ENCODE measurements at places on chromosomes 2 and 18. TPM values are rescaled to one million over a fixed set of nuclear protein-coding genes. Genes with fewer than 3 reads are reported as not detected.

DNA sequence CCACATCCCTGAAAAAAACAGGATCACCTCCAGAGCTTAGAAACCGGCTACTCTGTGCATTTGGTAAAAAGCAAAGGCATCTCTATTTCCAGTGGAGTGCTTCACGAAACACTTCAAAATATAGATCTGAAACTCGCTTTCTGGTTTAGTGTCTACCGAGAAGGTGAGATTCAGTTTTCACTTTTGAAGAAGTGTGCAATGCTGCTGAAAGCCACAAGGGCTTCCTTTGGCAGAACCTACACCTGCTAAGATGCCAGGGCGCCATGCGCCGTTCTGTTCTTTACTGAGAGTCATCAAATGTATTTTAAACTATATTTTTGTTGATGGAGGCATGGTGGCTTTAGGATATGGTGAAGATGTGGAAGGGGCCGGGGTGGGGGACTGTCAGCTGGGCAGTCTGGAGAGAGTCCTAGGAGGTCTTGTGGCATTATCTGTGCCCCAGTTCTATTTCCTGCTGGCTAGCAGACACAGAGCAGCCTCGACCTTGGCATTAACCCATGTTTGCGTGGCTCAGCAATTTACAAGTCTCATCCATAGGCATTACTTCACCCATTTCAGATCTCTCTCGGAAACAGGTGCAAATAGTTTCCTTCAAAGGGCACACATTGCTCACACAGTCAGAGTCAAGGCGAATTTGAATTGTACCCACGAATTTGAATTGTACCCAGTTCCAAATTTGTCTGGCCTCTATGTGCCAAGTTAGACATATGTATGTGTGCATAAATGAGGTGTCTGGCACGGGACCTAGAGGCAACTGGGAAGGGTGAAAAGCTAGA lies 46.7 kb upstream of the KCNF1 start:
- peak; percentile 41 for DNase-seq

- no peak for DNase-seq
Observed at GRCh38 chr2:226845386-226846116, 9.7 kb downstream of the RHBDD1 start.

DNA sequence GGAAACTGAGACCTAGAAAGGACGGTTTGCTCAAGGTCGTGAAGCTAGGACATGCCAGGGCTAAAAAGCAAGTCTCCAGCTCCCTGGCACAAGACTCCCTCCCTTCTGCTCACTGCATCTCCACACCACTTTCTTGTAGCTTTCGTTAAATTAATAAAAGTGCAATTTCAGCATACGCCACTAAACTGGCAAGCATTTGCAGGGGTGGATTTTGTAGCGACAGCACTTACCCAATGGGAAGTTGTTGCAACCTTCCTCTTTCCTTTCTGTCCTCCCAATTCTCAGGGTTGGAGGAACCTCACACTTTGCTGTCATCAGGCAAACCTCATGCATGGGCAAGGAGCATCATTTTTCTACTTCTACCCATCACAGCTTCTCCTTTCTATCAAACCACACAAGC lies 7.4 kb upstream of the RHOB start:
- DNase-seq, result no peak

DNA sequence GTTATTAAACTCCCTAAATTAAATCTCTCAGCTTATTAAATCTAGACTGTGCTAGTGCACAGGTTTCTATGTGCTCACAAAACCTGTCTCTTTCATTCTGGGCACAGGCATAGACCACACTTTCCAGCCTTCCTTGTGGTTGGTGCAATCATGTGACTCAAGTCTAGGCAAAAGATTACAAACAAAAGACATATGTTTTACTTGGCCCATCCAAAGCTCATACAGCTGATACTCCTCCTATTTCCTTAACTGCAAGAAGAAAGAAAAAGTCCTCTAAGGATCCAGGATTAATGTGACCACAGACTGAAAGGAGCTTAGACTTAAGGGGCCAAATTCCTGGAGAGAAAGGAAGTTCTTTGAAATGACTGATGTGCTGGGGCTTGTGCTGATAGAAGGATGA lies 731.3 kb upstream of the RAB6C start:
- no peak for DNase-seq

- no peak for DNase-seq
Observed at GRCh38 chr2:7191932-7192331, 274.7 kb downstream of the RNF144A start.

DNA sequence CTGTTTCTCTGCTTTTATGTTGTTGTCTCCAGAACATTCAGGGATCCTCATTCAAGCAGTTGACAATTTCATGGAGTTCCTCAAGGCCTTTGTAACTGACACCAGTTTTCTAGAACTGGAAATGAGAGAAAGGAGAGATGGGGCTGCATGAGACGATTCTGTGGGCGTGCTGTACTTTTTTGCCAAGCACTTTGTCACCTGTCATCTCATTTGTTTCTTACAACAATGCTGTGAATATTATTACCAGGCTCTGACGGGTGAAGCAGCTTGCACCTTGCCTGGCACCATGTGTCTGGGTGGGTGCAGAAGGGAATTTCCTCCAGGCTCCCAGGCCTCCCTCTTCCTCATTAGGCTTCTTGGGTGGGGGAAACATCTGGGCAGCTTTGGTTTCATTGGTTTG lies 22.2 kb upstream of the ATOH8 start:
- DNase-seq, result no peak

Gene SAG
- total RNA-seq, result not detected

Gene MEP1B
- total RNA-seq, result 477 TPM

Gene PRKAG3
- not detected for total RNA-seq
